ENCODE measurements at places on chromosomes 11 and 22. TPM values are rescaled to one million over a fixed set of nuclear protein-coding genes. Genes with fewer than 3 reads are reported as not detected.

FAM180B gene
- not detected for total RNA-seq

SLC5A4 gene
- total RNA-seq = 4.7 TPM

HBG1 gene
- not detected for total RNA-seq

SLC22A9 gene
- total RNA-seq = not detected

TMEM191B gene
- 2.6 TPM for total RNA-seq

ASRGL1 gene
- 31.6 TPM for total RNA-seq

DNA sequence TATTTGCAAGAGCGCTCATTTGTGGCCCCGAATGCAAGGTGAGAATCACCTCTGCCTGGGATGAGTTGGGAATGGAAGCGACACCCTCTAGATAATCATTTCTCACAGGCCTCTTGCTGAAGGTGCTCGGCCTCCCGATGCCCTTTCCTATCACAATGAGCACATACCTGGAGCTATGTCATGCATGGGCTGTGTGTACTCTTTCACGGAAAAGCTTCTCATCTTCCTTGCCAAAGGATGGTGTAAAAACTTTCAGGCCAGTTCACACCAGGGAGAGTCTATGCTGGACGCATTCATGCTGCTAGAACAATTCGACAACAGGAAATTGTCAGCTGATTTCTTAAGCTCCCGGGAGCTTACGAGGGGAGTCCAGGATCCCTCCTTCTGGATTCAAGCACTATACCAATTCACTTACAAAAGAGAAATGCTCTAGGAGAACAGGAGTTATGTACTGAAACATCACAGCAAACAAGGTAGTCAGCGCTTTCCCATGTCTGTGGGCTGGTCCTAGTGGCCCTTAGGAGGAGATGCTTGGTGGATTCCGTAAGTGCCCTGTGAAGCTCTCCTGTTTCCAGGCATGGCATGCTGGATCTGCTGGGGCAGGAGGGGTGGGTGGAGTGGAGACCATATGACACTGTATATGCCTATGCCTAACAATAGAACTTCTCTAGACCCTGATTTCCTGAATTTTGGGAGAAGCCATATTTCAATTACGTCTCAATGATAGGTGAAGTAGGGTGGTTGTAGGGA is 53.1 kb upstream of the B3GAT1 start:
- no peak overlapping the region for H3K27ac ChIP-seq
- H3K4me3 ChIP-seq = no peak overlapping the region
- H3K27me3 ChIP-seq = no peaks in the 10 kb centered on the region

DNA sequence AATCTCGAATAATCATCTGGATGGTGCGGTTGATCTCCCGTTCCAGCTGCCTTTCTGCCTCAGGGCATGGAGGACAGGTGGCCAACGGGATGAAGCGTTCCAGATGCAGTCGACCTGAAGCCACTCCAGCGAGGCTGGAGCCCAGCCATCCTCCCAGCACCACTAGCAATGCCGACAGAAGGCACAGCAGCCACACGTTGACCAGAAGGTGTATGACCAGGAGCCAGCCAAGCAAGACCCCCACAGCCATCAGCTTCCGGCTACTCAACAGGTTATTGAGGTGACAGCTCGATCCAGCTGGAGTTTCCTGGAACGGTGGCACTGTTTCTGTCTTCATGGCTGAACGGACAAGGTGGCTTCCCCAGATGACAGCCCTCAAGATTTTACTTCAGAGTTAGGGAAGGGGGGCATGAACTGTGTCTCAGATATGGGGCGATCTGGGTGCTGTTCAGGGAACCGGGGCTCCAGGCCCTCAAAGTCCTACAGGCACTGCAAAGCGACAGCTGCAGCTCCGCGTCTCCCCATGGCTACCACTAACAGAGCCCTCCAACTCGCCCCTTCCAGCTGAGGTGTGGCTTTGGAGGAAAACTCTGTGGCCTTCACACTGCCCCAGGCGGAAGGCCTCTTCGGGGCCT is 559 bp downstream of the SNX19 start:
- no peaks in the 10 kb centered on the region for H3K36me3 ChIP-seq
- H3K4me1 ChIP-seq = no peaks in the 10 kb centered on the region
- peak overlapping the region; percentile 55 for H3K4me3 ChIP-seq
- H3K27ac ChIP-seq = peak overlapping the region; percentile 71

- H3K4me3 ChIP-seq = no peak overlapping the region
- H3K36me3 ChIP-seq = no peaks in the 10 kb centered on the region
- no peak for DNase-seq
- H3K4me1 ChIP-seq = no peaks in the 10 kb centered on the region
- H3K27me3 ChIP-seq = no peaks in the 10 kb centered on the region
Measured at GRCh38 chr11:18563090-18563730, 25.3 kb downstream of the UEVLD start.

- H3K27ac ChIP-seq = no peak overlapping the region
- no peaks in the 10 kb centered on the region for H3K27me3 ChIP-seq
- H3K36me3 ChIP-seq = no peaks in the 10 kb centered on the region
- no peak for DNase-seq
- no peaks in the 10 kb centered on the region for H3K4me1 ChIP-seq
Measured at GRCh38 chr11:67211656-67212436, 54.4 kb upstream of the GRK2 start.

DNA sequence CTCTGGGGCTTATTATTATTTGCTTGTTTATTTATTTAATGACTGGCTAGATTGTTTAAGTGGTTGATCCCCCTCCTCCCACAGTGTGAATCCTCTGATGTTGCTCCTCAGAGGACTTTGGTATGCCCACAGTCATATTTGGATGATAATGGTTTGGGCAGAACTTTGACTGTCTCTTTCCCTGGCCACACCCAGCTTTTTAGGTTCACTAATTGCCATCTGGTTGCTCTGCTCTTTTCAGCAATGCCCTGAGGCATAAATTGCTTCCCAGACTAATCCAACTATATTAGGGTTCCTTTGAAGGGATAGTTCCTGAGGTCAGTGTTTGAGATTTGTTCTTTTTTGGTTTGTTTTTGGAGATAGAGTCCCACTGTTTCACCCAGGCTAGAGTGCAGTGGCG is 99.3 kb upstream of the RRM1 start:
- no peaks in the 10 kb centered on the region for H3K36me3 ChIP-seq
- H3K4me3 ChIP-seq = no peak overlapping the region
- H3K27ac ChIP-seq = no peak overlapping the region
- no peak for DNase-seq

GRCh38 chr11:68551223-68551622 is 90.7 kb downstream of the PPP6R3 start:
- H3K4me1 ChIP-seq = peaks cover 4% of the 10 kb centered on the region
- H3K36me3 ChIP-seq = no peaks in the 10 kb centered on the region
- no peak for DNase-seq
- H3K27ac ChIP-seq = no peak overlapping the region
- no peaks in the 10 kb centered on the region for H3K27me3 ChIP-seq

GRCh38 chr11:40293655-40294348 is 1165.7 kb downstream of the LRRC4C start:
- no peaks in the 10 kb centered on the region for H3K27me3 ChIP-seq
- no peaks in the 10 kb centered on the region for H3K36me3 ChIP-seq
- peak overlapping the region; percentile 43 for H3K4me3 ChIP-seq
- DNase-seq = peak; percentile 37
- no peaks in the 10 kb centered on the region for H3K4me1 ChIP-seq
- peak overlapping the region; percentile 68 for H3K27ac ChIP-seq

GRCh38 chr11:70112017-70112434 is 33.9 kb downstream of the ANO1 start:
- no peak for DNase-seq
- no peaks in the 10 kb centered on the region for H3K36me3 ChIP-seq
- H3K27me3 ChIP-seq = no peaks in the 10 kb centered on the region
- H3K4me1 ChIP-seq = peaks cover 16% of the 10 kb centered on the region

DNA sequence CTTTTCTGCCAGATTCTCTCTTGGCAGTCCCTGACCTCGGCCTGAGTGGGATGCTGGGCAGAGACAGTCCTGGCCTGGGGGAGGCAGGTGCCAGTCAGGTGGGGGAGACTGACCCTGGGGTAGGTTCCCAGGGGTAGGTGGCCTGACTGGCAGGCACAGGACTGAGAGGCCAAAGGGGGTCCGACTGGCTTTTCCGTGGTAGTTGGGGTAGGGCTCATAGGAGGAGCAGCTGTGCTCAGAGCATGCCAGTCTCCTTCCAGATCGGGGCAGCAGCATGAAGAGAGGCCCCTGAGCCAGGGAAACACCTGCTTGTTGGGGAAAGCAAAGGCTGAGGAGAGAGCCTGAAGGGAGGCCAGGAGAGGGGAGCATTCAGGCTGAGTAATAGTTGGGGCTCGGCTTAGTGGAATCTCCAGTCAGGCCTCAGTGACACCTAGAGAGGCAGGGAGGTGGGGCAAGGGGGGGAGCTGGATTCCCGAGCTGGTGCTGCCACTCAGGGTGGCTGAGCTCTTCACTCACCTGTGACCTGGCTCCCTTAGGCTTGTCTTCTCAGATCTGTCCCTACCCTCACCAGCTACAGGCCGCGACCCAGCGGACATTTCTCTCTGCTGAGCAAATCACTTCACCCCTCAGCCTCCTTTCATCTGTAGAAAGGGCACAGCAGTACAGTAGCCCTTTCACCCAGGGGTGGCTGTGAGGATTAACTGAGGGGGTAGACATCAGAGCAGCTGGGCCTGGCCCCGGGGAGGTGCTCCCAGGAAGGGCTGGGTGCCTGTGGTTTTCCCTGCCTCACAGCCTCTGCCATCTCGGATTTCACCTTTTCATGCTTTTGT is 26.2 kb downstream of the MCM5 start:
- H3K27me3 ChIP-seq = no peaks in the 10 kb centered on the region
- DNase-seq = no peak
- H3K4me1 ChIP-seq = peaks cover 2% of the 10 kb centered on the region
- H3K36me3 ChIP-seq = no peaks in the 10 kb centered on the region
- no peak overlapping the region for H3K4me3 ChIP-seq
- no peak overlapping the region for H3K27ac ChIP-seq

GRCh38 chr11:57248780-57249383 is 11.8 kb upstream of the APLNR start:
- H3K4me1 ChIP-seq = no peaks in the 10 kb centered on the region
- no peaks in the 10 kb centered on the region for H3K36me3 ChIP-seq
- no peaks in the 10 kb centered on the region for H3K27me3 ChIP-seq
- H3K4me3 ChIP-seq = no peak overlapping the region
- no peak overlapping the region for H3K27ac ChIP-seq
- peak; percentile 64 for DNase-seq

DNA sequence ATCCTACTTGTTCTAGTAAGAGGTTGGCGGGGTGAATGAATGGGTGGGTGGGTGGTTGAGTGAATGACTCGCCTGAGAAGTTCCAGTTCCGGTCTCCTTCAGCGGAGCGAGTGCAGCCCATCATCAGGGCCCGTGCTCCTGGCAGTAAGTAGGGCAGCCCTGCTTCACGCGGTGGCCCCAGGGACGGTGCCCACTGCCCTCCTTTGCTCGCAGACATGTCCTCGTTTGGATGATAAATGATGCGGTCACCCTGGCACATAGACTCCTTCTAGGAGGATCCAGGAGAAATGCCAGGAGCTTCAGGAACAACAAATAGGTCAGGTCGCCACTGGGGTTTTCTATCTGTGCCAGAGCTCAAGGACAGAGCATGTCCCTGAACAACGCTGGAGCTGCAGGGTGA is 370.8 kb downstream of the CTTN start:
- H3K36me3 ChIP-seq = no peaks in the 10 kb centered on the region
- no peak overlapping the region for H3K27ac ChIP-seq
- no peaks in the 10 kb centered on the region for H3K27me3 ChIP-seq
- no peaks in the 10 kb centered on the region for H3K4me1 ChIP-seq
- H3K4me3 ChIP-seq = no peak overlapping the region

DNA sequence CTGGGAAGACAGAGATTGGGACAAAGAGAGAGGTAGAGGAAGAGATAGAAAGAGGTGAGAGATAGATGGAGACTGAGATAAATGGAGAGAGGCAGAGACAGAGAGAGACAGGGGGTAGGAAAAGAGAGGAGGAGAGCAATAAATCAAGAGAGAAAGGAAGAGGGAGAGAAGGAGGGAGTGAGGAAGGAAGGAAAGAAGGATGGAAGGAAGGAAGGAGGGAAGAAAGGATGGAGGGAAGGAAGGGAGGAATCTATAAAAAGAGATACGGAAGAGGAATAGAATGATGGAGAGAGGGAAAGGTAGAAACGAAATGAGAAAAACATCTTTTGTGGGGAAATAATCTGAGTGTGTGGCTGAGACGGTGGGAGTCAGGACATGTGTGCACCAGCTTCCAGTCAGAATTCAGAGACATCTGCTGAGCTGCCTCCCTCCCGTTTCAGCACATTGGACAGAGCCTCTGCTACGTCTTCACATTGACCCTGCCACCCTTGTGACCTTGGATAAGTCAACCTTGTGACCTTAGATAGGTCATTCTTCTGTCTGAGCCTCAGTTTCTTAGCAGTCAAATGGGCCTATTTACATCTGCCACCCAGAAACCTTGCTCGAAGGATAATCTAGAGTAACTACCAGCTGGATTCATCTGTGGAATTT is 417.8 kb downstream of the MIAT start:
- no peaks in the 10 kb centered on the region for H3K4me1 ChIP-seq
- no peak overlapping the region for H3K27ac ChIP-seq
- no peaks in the 10 kb centered on the region for H3K36me3 ChIP-seq

DNA sequence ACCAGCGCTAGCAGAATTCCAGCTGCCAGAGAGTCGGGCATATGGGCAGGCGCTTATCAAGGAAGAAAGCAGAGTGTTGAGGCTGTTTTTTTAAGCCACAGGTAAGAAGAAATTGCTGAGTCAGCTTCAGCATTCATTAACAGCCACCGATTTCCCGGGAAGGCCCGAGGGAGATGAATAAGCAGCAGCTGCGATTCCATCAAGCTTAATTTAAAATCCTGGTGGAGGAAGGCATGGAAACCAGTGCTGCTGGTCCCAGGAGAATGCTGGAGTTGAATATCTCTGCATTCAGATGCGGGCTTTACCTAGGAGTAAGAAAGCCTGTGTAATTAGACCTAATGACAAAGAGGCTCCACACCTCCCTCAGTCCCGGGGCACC is 168.8 kb downstream of the BRD1 start:
- no peak overlapping the region for H3K27ac ChIP-seq
- no peak overlapping the region for H3K4me3 ChIP-seq
- H3K27me3 ChIP-seq = no peaks in the 10 kb centered on the region
- DNase-seq = no peak

GRCh38 chr11:103897160-103897936 is 139.1 kb upstream of the DDI1 start:
- no peaks in the 10 kb centered on the region for H3K27me3 ChIP-seq
- H3K4me1 ChIP-seq = no peaks in the 10 kb centered on the region
- no peak overlapping the region for H3K4me3 ChIP-seq
- no peak for DNase-seq
- no peak overlapping the region for H3K27ac ChIP-seq

DNA sequence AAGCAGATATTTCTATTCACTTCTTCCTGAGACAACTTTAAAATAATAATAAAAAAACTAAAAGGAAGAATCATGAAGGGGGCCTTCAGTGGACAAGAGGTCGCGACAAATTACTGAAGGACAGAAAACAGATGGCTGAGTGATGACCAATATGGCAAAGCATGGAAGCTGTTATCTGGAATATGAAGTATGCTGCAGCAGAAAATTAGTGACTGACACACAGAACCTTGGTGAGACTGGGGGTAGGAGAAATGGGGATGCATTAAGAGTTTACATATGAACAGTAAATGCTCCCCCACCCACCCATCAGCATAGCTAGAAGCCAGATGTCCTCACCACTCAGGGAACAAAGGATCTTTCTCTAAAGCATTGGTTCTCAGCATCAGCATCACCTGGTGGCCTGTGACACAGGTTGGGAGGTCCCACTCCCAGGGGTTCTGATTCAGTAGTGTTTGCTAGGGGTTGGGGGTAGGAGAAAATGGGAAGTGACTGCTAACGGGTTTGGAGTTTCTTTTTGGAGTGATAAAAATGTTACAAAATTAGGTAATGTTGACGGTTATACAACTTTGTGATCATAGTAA is 59.7 kb downstream of the NARS2 start:
- no peak overlapping the region for H3K4me3 ChIP-seq
- no peaks in the 10 kb centered on the region for H3K27me3 ChIP-seq
- H3K4me1 ChIP-seq = no peaks in the 10 kb centered on the region
- no peaks in the 10 kb centered on the region for H3K36me3 ChIP-seq
- no peak overlapping the region for H3K27ac ChIP-seq
- no peak for DNase-seq

Data from uterus (tissue), 4 donors.